Stimulated activated CD4-positive, alpha-beta T cell treated with anti-CD3 and anti-CD28 coated beads, Interleukin-4, amount 100 ng/mL, for 48 hours (primary cell): ENCODE measurements at places on chromosomes 5 and 9.

DNA sequence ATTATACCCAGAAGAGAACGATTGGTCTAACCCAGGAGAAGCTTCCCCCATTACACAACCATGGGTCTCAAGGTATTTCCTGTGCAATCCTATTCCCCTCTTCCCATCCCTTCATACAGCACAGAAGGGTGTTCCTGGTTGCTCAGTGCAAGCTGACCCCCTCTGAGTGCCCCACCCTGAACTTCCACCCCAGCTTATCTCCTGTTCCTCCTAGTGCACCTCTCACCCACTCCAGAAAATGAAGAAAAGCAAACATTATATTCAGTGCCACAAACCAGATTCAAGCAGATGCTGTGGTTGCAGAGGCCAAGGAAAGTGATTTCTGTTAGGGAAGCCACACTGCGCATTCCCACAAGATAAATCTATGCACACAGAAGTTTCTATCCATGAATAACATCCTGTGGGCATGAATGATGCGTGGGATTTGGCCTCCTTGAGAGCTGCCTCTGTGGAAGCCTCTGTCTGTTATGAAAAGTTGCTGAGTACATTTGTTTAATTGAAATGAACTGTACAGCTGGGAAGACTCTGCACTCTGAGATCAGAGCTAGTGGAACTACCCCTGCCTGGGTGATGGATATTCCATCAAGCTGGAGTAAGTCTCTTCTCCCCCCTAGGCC, 2.2 kb upstream of the OR2S2 start:
- no peak for DNase-seq

GRCh38 chr9:91758491-91758981, 191.5 kb downstream of the ROR2 start:
- DNase-seq: peak; percentile 18

DNA sequence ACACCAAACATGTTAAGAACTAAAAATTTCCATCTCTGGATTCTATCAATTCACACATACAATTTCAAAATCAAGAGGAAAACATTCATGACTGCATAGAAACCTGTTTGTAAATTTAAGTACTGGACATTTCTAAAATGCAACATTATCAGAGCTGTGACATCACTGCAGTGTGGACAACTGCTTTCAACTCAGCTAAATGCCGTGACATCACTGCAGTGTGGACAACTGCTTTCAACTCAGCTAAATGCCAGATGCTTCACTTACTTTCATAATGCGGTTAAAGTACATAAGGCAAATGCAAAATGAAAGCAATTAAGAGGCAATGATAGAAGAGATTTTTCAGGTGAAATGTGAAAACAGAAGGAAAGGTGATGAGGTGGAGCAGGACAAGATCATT, 161.5 kb downstream of the ARL15 start:
- no peak for DNase-seq

DNA sequence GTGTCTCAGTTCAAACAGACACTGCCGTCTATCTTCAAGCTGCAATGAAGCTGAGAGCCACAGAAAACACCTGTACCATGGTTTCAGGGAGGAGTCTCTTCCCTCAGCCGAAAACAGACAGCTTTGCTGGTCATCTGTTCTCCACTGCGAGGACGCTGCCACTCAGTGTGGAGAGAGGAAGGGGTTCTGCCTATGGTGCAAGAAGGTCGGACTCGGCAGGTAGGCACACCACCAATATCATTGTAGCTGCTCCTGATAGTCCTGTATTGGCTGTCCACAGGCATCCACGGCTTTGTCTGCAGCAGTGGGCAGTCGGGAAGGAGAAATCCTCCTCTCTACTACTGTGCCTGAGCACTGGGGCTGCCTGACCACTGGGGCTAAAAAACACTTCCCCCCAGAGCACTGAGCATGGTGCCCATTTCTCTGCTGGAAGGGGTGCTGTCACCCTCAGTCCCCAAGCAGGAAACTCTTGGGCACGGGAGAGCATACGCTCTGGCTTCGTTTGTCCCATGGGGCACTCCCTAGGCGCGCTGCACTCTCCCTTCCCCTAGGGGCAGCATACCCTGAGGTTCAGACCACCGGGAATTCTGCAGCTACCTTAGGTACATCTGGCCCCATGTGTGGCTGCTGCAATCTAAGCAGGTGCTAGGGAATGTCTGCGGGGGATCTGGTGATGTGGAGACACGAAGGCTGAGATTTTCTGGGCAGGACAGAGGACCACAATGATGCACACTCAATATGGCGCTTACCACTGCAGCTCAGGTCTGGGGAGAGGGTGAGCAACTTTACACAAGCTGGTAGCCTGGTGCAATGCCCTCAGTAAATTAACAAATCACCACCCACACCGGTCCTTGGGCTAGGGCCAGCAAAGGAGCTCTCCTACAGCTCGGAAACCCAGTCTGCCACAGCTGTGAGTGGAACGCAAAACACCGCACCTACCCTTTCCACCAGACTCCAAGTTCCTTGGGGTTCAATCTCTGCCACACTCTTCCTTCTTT, 880.9 kb upstream of the SEMA6A start:
- no peak for DNase-seq

DNA sequence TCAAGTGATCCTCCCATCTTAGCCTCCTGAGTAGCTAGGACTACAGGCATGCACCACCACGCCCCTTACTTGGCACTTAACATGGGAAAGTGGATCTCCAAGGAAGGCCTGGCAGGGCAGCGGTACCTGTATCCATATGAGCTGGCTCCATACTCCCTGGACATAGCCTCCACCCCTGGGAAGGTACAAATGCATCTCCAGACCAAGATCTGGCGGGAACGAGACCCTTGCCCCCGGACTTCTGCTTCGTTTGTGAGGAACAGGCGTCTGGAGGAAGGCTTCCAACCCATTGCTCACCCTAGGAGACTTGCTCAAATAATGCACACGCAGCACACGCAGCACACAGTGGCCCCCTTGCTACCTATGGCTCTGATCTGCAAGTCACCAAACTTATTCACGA, 55.2 kb downstream of the CRB2 start:
- DNase-seq: no peak

DNA sequence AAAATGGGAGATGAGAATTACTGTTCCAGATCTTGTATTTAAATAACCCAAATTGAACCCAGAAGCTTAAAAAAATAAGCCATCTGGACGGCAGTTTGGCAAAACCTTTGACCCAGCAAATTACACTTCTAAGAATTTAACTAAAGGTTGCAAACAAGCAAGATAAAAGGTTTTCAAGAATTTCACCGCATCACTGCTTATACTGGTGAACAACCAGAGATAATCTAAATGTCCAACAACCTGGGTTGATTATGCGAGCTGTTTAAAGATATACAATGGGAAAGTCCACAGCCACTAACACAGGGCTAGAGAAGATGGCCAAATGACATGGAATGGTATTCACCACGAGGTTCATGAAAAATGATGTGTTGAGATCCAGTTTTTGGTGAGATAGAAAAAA, 149.3 kb downstream of the GNAQ start:
- DNase-seq: no peak

DNA sequence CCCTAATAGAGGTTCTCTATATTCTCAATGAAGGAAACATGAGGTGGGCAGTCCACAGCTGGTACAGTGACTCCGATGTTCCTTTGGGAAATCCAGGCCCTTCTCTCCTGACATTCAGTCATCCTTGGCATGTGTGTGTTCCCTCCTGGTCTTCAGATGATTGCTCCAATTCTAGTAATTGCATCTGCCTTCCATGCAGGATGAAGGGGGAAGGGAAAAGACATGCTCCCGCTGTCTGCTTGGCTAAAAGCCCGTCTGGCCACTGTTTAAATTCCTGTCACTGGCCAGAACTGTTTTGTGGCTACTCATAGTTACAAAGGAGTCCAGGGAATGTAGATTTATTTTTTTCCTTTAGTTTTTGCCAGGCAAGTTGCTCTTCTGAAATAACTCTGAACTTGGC, 65.0 kb downstream of the MAST4 start:
- DNase-seq: no peak

GRCh38 chr9:102237520-102237919, 499.1 kb upstream of the GRIN3A start:
- DNase-seq: no peak
